ENCODE measurements at places on chromosomes 5 and 9. TPM values are rescaled to one million over a fixed set of nuclear protein-coding genes. Genes with fewer than 3 reads are reported as not detected.

The DMGDH gene
- 0.13 TPM for total RNA-seq

The DBH gene
- total RNA-seq, result not detected

The LECT2 gene
- total RNA-seq, result not detected

The TMEM171 gene
- total RNA-seq, result 65.9 TPM

The CA9 gene
- 2.4 TPM for total RNA-seq

The FAM221B gene
- total RNA-seq, result not detected

The OSMR gene
- total RNA-seq, result 20.2 TPM

The FAXDC2 gene
- 25.4 TPM for total RNA-seq

- no peak for DNase-seq
Observed at GRCh38 chr9:128271112-128271511, 4.7 kb downstream of the GOLGA2 start.

GRCh38 chr9:115127191-115127817, 9.3 kb upstream of the TNC start:
- DNase-seq, result peak; percentile 98

GRCh38 chr5:123819833-123820232, 307.9 kb downstream of the CSNK1G3 start:
- DNase-seq, result peak; percentile 91

DNA sequence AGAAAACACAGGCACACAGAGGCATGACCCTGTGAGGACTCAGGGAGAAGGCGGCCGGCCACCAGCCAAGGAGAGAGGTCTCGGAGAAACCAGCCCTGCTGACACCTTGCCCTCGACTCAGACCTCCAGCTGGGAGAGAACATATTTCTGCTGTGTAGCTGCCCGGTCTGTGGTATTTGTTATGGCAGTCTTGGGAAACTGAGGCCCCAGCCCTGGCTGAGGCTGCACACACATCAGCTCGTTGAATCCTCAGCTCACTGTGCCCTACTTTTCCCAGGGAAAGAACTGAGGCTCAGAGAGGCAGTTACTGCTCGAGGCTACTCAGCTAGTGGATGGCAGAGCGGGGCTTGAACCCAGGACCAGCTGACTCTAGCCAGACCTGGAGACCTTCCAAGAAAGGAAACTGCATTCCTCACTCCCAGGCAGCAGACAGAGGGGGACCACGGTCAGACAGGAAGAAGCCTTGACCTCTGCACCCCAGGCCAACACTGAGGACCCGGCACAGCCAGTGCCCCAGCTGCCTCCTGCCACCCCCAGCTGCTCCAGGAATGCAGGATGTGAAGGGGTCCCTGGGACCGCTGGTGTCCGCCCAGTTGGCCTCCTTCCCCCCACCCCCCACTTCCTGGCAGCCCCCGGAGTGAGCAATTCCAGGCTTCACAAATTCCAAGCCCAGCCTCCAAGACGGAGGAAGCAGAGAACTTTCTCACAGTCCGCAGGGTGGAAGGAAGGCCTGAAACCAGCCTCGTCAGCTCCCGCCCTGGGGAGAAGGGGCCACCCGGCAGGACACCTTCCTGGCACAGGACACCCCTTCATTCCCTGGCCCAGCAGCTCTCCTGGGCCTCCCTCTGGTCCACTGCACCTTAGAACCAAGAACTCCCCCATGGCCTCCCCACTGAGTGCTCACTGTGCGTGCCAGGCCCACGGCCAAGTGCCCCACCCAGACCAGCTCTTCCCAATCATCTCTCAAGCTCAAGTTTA, 69.9 kb downstream of the LRSAM1 start:
- peak; percentile 95 for DNase-seq

DNA sequence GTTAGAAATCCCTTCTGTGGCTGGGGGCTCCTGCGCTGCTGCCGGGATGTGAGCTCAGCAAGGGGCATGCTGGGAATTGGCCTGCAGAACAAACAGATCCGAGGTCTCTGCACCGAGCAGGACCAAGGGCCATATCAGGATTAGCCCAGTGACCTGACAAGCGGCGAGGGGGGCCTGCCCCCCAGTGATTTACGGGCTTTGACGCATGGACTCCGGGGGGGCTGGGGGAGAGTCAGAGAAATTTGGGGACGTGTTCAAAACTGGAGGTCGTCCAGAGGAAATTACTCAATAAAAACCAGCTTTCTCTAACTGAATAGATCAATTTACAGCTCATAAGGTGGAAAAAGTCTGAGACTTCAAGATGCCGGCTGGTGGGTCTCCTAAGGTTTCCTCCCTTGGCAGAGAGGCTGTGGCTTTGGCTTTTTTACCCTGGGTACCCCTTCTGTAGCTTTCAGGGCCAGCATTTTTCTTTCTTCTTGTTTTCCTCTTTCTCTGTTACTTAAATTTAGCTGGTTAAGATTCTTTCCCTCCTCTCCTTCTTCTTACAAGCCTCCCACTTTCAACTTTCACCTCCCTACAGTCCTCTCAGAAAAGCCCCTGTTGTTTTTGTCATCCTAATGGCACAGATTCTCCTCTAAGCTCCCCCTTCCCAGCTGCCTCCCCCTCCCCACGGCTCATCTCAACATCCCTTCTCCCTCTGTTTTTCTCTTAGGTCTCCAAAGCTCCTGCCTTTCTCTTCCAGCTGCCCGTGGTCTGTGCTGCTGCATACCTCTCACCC, 551.0 kb downstream of the CCDC171 start:
- no peak for DNase-seq

DNA sequence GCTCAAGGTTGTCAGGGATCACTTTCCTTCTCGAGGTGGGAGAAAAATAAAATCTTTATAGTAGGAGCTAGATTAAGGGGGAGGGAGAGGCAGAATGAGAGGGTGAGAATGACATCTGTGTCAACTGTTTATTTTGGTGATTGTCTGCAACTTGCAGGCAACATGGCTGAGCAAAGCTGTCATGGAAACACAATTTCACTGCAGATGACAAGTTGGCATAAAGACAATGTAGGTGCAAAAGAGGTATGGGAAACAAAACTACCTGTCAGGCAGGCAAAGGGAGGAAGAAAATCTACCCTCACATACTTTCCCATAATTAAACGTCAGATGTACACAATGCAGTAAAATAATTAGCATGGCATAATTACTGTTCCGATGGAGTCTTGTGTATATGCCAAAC, 167.4 kb downstream of the SLIT3 start:
- DNase-seq, result no peak

DNA sequence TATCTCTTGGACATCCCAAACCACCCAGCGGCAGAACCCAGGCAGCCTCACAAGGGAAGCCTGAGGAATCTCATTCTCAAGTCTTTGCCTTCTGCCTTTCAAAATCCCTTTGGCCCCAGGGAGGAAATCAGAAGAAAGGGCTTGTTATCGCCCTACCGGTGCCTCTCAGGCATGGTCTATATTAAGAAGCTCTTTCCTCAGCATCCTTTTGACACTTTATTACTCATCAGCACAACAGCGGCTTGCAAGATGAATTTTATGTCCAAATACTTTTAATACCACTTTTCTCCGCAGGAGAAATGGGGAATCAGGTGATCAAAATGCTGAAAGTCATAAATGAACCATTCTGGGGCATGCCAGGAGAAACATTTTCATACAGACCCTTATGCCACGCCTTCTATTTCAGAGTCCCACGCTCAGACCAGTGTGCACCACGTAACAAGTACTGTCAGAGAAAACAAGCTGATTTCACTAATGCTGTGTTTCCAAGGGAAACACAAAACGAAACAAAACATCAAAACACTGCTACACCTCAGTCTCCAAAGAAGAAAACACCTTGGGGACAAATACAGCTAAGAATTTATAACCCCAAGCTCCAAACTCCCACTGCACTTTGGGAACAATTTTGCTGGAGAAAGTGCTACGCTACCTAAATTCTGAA, 30.0 kb downstream of the RAPGEF1 start:
- DNase-seq, result peak; percentile 68

DNA sequence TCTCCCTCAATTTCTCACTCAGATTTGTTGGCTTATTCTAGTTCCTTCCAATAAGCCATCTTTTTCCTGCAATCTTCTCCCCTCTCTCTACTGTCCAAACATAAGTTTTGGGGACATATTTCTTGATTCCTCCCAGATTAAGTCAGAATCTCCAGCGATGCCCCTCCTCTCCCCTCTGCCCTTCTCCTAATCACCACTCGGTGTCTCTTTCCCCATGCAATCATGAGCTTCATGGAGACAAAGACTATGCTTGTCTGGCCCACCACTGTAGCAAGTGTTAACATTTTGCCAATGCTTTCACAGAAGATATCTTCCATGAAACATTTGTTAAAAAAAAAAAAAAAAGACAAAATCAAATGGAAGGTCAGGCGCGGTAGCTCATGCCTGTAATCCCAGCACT, 42.4 kb downstream of the PDE6A start:
- no peak for DNase-seq

DNA sequence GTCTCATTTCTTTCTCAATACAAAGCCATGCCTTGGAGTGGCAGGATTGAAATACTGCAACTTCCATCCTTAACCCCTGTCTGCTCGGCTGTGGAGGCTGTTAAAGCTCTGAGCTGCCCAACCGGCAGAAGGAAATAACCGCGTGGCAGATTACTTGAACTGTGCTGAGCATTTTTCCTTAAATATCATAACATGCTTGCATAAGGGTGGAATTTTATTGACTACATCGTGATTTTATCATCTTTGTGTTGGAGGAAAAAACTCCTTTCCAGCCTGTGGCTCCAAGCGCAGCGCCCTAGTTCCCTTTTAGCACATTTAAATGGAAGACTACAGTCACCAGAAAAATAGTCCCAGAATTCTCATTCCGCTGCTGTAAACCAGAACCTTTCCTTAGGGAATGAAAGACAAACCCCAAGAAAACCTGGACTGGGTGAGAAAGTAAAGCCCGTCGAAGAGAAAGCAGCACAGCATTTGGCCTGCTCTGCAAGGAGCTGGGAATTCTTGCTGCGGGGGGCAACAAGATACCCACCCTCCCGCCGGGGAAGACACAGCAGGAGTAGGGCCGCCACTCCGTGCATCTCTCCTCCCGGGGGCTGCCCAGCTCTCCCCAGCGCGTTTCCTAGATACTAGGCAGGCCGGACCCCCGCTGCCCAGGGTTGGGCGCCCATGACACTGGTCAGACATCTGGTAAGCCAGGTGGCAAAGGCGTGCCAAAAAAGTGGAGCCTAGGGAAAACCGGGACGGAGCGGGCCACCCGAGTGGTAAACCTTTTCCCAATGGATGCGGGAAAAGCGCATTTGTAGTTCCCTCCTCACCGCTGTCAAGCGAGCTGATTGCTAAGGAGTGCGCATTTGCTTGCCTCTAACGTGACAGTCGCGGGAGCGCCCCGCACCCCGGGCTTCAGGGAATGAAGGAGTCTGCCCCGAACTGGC, 1.3 kb downstream of the SHC3 start:
- DNase-seq, result no peak

DNA sequence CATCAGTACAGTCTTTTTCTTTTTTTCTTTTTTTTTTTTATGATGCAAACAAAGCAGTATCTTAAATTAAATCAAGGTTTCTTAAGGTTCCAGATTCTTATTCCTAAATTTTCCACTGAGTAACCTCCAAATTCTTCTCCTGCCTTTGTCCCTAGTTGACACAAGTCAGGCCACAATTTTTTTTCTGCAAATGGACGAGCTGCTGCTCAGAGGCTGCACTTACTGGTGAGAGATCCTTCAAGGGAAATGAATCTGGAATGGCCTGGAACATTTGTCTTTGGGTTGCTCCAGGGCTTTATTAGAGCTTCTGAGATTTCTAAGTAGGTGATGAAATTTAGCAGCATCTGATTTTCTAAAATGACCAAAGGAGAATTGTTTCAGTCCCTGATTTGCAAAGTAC, 39.3 kb downstream of the PIK3R1 start:
- no peak for DNase-seq

DNA sequence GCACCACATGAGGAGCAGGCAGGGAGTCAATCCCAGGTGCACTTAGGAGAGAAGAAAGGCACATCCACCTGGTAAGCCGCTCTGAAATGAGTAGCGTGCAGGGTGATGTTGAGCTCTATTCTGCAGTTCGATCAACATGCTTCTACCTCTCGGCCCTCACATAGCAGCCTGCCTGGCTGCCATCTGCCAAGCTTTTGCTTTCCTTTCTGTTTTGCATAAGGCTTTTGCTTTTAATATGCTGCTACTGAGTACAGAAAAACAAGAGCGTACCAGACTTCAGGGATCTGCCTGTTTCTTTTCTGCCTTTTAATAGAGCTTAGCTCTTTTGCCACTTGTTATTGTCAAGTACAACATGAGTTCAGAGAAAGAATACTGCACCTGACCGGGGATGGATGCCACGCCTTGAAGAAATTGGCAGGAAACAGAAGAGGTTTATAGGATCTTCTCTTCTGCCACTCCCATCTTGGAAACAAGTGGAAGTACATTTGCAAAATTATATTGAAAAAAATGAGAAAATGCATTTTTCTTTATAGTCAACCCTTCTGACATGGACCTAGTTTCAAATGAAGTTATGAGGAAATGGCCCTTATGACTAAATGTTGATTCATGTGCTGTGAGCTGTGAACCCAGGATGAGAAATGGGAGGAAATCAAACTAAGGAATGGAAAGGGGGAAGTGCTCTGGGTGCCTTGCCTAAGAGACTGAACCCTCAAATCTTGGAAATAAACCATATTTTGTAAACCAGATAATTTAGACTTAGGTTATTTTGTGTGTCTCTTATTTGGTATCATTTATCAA, 4.0 kb upstream of the FCHO2 start:
- DNase-seq, result peak; percentile 83

- DNase-seq, result peak; percentile 74
Observed at GRCh38 chr5:92548346-92548745, 1032.7 kb downstream of the NR2F1-AS1 start.

GRCh38 chr9:19102181-19102630, 498 bp downstream of the HAUS6 start:
- DNase-seq, result no peak

- no peak for DNase-seq
Observed at GRCh38 chr9:130360672-130361071, 84.1 kb upstream of the ASS1 start.

DNA sequence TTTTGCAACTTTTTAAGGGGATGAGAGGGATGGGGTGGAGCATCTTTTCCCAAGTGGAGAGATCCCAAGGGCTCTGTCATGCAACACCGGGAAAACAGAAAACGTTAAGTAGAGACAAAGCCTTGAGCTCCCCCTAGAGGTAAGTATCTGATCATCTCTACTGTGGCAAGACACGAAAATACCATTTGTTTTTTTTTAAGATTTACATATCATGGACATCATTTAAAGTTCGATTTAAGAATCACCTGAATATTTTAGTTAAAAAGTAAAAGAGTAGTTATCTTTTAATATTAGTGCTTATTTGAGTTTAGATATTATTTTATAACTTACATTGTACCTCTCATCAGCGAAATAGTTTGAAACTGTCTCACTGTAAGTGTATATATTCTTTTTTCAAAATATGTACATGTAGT, 200.4 kb downstream of the LRRC70 start:
- peak; percentile 56 for DNase-seq

DNA sequence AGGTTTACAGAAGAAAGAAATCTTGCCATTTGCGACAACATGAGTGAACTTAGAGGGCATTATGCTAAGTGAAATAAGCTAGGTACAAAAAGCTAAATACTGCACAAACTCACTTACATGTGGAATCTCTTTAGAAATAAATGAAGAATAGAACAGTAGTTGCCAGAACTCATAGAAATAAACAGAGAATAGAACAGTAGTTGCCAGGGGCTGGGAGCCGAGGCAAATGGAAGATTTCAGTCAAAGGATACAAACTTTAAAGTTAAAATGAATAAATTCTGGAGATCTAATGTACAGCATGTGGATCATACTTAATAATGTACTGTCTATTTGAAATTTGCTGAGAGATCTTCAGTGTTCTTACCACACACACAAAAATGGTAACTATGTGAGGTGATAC, 63.4 kb downstream of the FAM81B start:
- DNase-seq, result no peak

All from LHCN-M2 (cell line).